ENCODE measurements at places on chromosomes 4 and X.

- no peak overlapping the region for H3K4me3 ChIP-seq
- no peaks in the 10 kb centered on the region for H3K27me3 ChIP-seq
- H3K27ac ChIP-seq: no peak overlapping the region
- H3K36me3 ChIP-seq: no peaks in the 10 kb centered on the region
- no peaks in the 10 kb centered on the region for H3K4me1 ChIP-seq
Measured at GRCh38 chr4:93814141-93814540, 14.4 kb upstream of the ATOH1 start.

DNA sequence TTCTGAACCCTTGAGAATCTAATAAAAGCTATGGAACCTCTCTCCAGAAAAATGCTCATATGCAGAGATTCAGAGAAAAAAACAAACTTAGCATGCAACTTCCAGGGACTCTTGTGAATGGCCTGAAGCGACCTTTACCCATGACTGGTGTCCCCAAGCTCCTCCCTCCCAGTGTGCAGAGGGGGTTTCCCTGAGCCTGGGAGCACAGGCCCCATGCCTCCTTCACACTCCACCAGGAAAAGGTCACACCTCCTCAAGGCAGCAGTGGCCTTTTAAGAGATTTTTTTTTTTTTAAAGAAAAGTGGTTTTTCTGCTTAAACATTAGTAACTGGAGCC, 13.3 kb upstream of the UBA6 start:
- DNase-seq: no peak
- H3K4me1 ChIP-seq: peaks cover 16% of the 10 kb centered on the region
- peaks cover 27% of the 10 kb centered on the region for H3K36me3 ChIP-seq
- no peak overlapping the region for H3K4me3 ChIP-seq

DNA sequence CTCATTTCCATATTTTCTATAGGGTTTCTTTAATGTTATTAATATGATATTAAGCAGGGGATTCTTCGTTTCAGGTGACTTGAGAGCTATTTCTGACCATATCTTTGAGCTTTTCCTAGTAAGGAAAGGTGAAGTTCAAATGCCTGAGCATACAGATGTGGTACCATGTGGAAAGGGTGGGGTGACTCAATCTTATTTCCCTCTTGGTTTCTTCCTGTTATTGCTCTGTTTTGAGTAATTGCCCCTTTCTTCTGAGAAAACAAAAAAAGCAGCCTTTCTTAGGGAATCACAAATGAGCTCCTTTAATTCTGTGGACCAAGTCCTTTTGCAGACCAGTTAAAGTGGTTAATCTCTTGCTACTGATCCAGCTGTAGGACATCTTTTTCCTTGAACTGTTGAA, 41.0 kb upstream of the AGA start:
- no peak overlapping the region for H3K27ac ChIP-seq
- no peaks in the 10 kb centered on the region for H3K27me3 ChIP-seq
- no peak for DNase-seq
- no peaks in the 10 kb centered on the region for H3K36me3 ChIP-seq

DNA sequence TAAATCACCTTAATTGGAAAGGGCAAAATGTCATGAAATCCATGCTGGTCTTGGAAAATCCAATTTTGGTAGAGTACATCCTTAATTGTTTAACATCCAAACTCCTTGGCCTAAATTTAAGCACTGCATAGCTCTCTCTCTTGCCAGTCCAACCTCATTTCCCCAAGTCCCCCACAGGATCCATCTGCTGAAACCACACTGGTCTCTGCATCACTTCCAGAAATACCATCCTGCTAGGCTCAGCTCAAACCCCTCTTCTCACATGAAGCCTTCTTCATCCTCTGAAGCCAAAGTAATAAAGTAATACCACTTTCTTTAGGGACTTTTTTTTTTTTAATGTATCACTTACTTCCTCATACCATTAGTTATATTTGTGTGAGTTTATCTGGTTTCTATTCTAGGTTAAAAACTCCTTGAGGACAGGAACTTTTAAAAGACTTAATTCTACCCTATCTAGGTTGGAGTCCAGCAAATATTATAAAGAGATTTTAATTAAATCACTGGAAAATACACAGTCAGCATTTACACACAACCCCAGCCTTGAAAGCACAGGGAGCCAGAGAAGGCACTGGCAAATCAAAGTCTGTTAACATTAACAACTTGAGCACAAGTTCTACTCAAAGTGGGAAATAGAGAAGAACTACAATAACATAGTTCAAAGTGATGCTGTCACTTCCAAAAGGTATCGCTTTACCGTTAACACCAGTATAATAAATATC, 16.7 kb upstream of the KLF3 start:
- peaks cover 5% of the 10 kb centered on the region for H3K27me3 ChIP-seq
- DNase-seq: no peak
- no peak overlapping the region for H3K27ac ChIP-seq

DNA sequence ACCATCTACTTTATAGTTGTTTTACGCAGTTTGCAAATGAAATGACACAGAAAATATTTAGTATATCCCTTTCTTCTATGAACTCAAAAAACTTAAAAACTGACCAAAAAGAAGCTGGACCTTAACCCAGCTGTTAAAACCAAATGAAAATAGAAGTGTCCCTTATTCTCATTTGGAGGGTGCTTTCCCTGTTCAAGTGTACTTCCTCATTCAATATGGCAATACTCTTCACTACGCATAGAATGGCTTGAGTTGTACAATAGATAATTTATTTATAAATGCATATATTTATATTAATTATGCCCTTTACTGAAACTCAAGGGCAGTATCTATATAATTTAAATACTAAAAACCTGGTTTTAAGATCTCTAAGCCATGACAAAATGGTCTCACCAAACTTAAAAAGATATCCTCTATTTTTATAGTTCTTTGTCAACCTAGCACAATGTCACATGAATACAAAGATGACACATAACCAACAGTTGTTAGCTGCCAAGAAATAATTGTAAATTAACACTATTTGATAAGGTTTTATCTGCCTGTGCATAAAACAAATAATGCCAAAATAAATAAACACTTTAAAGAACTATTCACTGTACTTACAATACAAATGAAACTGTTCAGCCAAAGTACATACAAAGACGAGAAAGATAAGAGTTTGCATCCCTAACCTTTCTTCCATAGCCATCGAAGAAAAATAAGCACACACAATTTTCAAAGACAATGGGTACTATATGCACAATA, 25.2 kb downstream of the YTHDC1 start:
- H3K36me3 ChIP-seq: peaks cover 41% of the 10 kb centered on the region
- no peaks in the 10 kb centered on the region for H3K27me3 ChIP-seq
- no peak overlapping the region for H3K4me3 ChIP-seq
- peaks cover 3% of the 10 kb centered on the region for H3K4me1 ChIP-seq
- H3K27ac ChIP-seq: no peak overlapping the region
- no peak for DNase-seq

Data from activated CD8-positive, alpha-beta memory T cell treated with anti-CD3 and anti-CD28 coated beads, Interleukin-2, amount 10 ng/mL, durations not matched to agents 7 days and 5 days (primary cell).